Right hindlimb (tissue), 1 donor: ENCODE measurements at places on chromosomes 1 and 21.

DNA sequence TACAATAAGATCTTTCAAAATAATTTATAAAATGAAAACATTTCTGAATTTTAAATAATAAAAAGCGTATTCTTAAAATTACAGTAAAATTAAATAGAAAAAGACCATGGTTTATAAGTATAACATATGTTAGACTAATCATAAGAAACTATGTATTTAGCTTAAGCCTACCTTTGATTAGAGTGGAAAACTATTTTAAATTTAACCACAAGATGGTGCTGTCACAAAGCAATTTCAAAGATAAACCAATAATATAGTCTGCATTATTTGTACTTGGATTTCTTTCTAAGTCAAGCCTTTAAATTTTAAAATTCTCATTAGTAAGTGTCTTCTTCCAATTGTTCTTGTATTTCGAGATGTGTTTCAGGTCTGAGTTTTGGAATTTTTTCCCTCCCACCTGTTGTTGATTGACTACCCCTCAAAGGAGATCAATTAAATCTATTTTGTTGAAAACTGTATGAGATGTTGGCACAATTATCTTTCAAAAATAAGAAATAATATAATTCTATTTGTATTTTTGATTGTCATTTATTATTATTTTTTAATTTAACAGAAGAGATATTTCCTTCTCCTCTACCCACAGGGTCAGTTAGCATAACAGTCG lies 459.8 kb downstream of the KCNT2 start:
- no peak for DNase-seq

DNA sequence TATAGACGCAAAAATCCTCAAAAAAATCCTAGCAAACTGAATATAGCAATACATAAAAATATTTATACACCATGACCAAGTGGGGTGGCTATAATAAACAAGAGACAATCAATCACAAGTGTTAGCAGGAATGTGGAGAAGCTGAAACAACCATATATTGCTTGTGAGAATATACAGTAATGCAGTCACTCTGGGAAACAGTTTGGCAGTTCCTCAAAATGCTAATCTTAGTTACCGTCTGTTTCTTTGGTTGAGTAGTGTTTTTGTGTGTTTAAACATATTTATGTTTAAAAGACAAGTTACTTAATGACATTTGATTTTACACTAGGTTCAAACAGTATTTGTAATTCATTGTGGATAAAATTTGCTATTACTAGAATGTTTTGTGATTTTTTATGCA lies 792.0 kb downstream of the LTN1 start:
- DNase-seq = no peak

DNA sequence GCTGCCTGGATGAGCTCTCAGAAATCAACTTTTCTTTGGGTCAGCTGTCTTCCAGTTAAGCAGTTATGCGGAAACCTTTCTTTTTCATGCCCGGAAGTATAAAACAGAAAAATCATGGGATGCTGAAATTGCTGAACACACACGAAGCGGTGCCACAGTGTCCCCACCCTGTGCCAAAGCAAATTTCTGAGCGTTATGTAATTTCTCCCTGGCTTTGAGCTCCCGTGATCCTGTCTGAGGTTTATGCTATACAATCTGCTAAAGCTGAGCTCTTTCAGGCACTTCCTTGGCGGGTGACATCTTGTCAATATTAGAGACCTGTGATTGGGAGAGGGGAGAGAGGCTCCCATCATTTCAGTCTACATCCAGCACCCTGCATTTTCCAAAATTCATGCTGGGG lies 201.7 kb downstream of the ROR1 start:
- peak; percentile 73 for DNase-seq

- DNase-seq = no peak
Measured at GRCh38 chr1:36622741-36623648, 140.3 kb upstream of the CSF3R start.

- no peak for DNase-seq
Measured at GRCh38 chr1:180353945-180354344, 123.9 kb downstream of the LHX4 start.

DNA sequence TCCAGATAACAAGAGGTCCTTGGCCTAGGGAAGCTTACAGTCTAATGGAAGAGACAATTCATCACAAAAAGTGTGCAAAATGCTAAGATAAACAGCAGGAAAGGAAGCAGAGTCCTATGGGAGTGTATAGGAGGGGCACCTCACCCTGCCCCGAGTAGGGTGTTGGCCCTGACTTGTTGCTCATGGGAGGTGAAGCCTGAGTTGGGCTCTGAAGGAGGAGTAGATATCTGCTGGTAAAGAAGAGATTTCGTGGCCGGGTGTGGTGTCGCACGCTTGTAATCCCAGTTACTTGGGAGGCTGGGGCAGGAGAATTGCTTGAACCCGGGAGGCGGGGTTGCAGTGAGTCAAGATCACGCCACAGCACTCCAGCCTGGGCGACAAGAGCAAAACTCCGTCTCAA lies 18.6 kb upstream of the GPR37L1 start:
- no peak for DNase-seq

DNA sequence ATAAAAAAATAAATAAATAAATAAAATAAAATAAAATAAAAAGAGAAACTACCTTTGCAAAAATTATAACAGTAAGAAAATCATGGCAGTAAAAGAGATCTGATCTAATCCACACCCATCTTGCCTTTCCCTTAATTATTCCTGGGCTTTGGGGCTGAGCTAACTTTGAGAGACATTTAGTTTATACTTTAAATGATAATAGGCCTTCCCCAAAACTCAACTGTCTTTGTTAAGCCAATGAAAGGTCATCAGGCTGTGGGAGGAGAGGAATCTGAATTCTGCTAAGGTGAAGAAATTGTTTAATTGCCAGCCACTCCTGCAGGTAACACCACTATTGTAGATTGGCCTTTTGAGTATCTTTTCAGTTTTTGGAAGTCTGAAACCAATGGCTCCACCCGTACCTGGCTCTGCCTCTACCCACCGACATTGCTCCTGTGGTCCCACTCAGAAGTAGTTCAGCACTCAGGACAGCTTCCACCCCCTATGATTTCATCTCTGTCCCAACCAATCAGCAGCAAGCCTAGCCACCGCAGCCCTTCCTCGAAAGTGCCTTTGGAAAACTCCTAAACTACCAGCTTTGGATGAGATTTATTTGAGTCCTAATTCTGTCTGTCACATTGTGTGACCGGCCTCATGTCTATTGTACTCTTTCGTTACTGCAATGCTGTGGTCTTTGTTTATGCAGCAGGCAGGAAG lies 23.0 kb upstream of the PNRC2 start:
- no peak for DNase-seq

GRCh38 chr1:201309416-201309815 lies 26.1 kb downstream of the PKP1 start:
- DNase-seq = peak; percentile 80

DNA sequence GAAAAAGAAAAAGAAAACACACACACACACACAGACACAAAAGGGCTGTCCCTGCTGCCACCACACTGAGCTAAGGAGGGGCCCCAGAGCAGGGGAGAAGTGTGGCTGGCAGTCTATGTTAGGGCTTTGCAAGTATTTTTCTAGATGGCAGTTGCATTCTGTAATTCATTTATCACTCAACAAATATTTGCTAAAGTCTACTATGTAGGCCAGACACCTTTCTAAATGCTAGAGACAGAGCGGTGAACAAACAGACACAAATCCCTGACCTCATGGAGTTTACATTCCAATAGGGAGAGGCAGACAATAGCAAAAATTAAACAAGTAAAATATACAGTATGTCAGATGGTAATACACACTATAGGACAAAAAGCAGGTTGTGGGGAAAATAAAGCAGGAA lies 20.2 kb downstream of the WDR64 start:
- DNase-seq = no peak

DNA sequence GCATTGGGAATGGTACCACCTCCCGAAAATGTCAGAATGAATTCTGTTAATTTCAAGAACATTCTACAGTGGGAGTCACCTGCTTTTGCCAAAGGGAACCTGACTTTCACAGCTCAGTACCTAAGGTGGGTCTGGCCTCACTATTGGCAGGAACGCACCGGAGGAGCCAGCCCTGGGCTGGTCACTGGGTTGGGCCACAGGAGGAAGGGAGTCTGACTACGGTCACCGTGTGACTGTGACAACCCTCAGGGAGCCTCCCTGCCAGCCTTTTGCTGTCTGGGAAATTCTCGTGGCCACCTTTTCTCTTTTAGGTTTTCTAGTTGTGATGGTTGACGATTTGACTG lies 2.2 kb downstream of the IL10RB start:
- DNase-seq = no peak

DNA sequence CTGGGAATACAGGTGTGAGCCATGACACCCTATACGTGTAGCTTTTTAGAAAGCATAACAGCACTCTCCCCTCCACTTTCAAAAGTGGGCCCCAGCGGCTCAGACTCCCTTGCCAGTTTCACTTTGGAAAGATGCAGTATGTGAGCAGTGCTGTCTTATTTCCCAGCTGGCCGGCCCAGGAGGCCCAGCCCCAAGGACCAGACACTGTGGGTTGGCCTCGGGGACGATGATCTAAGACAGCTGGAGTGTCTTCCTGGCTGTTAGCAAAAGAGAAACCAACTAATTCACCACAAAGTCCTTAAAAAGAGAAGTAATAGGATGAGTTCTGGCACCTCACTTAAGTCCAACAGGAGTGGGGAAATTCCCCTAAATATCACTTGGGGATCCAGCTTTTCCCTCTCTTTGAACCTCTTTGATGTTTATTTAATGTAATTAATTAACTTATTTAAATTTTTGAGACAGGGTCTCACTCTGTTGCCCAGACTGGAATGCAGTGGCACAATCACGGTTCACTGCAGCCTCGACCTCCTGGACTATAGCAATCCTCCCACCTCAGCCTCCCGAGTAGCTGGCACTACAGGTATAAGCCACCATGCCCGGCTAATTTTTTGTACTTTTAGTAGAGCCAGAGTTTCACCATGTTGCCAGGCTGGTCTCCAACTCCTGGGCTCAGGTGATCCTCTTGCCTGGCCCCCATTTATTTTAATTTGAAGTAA lies 17.6 kb upstream of the CLIC4 start:
- peak; percentile 52 for DNase-seq

- DNase-seq = no peak
Measured at GRCh38 chr1:116993286-116993685, 8.3 kb upstream of the CD101 start.

DNA sequence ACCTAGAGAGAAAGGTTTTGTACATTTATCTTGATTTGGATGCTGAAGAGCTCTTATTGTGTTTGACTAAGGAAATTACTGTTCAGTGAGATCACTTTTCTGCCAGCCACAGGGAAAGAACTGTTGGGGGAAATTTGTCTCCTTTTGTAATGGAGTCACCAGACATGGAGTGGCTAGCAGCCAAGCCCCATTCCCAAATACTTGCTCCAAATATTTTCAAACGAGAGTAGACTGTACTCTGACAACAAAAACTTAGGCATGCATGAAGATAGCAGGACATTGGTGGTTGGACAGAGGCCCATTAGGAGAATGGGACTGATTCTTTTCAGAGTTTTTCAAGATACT lies 21.1 kb downstream of the IPO9 start:
- peak; percentile 50 for DNase-seq
